Dorsolateral prefrontal cortex (tissue), 122 donors: ENCODE measurements at places on chromosomes 7 and 10.

DNA sequence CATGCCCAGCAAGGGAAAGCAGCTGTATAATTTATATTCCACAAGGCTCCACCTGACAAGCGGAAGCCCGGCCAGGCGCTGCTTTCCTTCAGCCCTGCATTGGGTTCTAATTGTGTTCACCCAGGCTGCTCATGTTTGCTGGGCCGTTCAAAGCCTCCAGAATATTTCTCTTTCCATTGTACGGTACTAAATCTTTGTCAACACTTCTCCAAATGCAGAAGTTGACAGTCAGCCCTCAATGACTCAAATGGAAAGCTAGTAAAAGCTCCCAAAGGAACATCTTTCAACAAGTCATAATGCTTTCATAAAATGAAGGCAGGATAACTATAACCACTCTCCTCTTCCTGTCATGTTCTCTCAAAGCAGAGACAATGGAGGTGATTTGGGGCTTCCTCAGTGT lies 17.8 kb upstream of the CPXM2 start:
- no peak for DNase-seq

DNA sequence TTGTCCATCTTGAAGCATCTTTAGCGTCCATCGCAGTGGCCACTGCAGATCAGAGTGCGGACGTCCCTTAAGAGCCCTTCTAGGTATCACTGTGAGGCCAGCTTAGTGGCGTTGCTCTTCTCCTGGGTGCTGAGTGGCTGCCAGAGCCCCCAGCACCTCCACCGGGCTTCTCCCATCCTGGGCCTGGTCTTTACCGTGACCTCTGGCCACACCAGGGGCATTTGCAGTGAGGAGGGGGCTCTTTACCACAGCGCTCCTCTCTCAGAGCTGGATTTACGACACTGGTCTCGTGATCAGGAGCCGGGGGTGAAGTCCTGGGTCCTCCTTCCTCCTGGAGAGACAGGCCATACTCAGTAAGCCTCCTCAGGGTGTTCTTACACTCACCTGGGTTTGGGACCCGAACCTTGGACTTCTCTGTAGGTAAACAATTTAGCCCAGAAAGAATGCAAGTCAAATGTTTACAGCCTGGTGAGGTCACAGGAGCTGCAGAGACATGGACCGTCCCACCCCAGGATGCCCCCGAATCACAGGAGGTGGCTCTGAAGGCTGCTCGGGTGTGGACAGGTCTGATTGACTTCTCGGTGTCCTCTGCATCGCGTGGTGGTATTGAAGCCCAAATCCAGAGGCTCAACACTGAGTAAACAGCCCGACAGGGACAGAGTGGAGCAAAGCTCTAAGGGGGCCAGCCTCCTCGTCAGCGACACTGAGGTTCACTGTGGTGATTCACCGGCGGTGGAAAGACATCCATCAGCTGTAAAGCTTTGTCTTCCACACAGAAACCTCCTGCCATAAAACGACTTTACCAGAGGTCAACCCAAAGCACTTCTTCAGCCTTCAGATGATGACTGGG lies 33.0 kb downstream of the JAKMIP3 start:
- no peak for DNase-seq

GRCh38 chr7:36045830-36046341 lies 107.2 kb upstream of the EEPD1 start:
- no peak for DNase-seq

DNA sequence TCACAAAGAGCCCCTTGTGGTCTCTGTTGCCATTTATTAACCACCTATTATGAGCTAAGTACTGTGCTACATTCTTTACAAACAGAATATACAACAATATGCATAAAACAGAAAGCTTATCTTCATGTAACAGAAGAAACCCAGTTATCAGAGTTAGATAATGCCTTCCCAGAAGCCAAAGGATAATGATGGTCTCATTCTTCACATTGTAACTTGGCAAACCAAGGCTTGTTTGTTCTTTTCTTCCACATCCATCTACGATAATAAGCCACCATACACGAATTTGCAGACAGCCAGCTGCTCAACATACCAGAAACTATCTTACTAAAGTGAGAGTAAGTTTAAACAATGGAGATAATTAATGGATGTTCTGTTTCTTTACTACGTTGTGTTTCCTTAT lies 127.6 kb downstream of the NEBL start:
- DNase-seq, result no peak

GRCh38 chr7:6536262-6537260 lies 14.7 kb downstream of the GRID2IP start:
- no peak for DNase-seq

GRCh38 chr7:50596484-50596883 lies 31.3 kb upstream of the DDC start:
- no peak for DNase-seq

DNA sequence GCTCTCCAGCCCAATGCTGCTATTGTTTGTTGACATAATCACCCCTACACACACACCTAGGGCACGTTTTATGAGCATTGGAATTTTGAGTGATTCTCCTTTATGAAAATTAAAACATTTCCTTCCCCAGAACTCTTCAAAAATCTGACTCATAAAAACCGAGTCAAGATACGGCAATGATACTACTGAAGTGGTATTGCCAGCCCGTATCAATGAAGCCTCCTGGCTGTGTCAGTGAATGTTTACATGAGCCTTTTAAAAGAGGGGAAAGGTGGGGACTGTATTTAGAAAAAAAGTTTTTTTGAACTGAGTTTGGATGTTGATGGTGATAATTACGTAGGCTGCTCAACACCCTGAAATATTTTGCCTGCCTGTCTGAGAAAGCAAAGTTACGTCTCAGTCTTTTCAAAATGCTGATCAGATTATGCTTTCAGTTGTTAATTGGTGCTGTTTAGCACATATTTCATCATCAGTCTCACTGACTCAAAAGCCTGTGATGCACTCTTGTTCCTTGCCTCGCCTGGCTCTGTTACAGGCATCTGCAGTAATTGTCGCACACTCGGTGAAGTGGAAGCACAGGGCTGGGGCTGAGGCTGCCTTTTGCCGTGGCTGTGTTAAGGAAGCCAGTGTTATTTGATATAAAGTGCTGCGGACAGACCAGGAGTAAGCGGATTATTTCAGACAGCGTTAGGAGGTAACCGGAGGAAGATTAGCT lies 157.4 kb upstream of the TCF7L2 start:
- DNase-seq, result peak; percentile 64

DNA sequence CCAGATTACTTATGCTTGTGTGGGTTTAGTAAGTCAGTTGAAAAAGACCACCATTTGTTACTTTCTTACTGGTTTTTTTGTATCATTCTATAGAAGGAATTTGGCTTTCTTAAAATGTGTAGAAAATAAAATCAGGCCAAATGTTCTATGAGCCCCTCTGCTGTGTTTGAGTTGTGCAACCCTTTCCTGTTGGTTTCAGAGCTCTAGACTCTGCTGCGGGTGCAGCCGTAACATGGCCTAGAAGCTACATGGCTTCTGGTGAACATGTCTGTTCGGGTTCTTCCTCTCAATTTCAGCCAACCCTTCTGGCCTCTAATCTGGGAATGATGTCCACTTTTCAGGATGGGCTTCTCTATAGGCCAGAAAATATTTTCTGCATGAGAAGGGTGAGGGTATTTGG lies 56.6 kb upstream of the RAB18 start:
- no peak for DNase-seq

DNA sequence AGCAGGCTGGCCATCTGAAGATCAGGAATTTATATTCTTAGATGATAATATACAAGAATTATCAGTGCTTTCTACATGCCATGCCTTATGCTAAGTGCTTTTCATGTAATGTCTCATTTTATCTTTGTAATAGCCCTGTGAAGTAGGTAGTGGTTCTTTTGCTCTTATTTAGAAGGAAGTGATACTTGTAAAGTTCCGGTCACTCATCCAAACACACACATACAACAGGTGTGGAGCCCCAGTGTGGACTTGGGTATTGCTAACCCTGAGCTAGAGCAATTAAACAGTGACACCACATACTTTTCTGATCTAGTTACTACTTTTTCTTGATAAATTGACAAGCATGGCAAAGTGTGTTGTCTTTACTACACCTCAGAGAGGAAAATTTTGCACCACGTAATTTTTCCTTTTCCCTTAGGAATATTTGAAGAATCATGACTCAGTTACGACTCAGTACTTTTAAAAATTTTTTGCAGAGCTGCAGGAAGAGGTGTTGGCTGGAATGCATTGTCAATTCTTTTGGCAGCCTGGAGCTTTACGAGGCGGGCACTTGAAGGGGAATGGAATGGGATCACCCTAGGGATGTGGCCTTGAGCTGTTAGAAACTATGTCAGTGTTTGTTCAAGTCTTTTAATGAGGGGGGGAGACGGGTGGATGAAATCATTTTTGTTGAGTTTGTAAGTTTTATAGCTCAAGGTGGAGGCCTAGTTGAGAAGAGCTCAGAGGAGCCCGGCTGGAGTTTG lies 212.5 kb upstream of the CELF2 start:
- no peak for DNase-seq

- DNase-seq, result no peak
Observed at GRCh38 chr10:101444058-101444898, 90.3 kb downstream of the BTRC start.

DNA sequence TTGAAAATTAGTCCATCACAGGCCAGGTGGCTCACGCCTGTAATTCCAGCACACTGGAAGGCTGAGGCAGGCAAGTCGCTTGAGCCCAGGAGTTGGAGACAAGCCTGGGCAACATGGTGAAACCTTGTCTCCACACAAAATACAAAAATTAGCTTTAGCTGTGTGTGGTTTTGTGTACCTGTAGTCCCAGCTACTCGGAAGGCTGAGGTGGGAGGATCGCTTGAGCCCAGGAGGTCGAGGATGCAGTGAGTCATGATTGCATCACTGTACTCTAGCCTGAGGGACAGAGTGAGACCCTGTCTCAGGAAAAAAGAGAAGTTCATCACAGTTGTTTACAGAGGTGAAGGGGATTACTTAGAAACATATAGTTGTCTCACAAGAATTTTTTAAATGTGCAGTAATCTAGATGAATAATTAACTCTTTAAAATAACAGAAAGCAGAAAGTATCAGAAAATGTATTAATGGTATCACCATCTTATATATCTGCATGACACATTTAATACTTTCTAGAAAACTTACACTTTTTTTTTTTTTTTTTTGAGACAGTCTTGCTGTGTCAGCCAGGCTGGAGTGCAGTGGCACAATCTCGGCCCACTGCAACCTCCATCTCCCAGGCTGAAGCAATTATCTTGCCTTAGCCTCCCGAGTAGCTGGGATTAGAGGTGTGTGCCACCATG lies 8.9 kb downstream of the LCOR start:
- DNase-seq, result no peak

GRCh38 chr10:20971901-20972300 lies 74.8 kb upstream of the NEBL start:
- DNase-seq, result no peak

DNA sequence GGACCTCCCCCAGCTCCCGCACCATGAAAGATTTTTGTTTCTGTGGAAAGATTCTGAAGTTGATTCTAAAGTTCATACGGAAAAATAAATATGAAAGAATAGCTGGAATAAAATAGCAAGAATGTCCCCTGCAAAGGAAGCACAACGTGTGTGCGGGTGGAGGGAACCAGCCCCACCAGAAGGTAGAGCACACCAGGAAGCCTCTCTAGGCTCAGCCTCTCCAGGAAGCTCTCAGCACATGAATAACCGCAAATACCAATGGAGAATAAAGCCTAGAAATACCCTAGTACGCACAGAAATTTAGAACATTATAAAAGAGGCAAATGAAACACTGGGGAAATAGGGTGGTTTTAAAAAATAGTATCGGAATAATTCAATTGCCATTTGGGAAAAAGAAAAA lies 24.6 kb upstream of the FAM170B start:
- no peak for DNase-seq
